ENCODE measurements at places on chromosomes 7 and 10. TPM values are rescaled to one million over a fixed set of nuclear protein-coding genes. Genes with fewer than 3 reads are reported as not detected.

Gene TRIL
- total RNA-seq = 6.1 TPM

Gene AKR1C8
- total RNA-seq = 0.66 TPM

Gene PTPN12
- total RNA-seq = 83.1 TPM

Gene ZNF239
- 4.7 TPM for total RNA-seq

Gene CCDC7
- 28.0 TPM for total RNA-seq

Gene CACNB2
- 2.8 TPM for total RNA-seq

Gene SBDS
- 128 TPM for total RNA-seq

Gene STAG3
- 3.7 TPM for total RNA-seq

Gene TMEM184A
- 11.0 TPM for total RNA-seq

Gene ZCWPW1
- 3.0 TPM for total RNA-seq

Gene CALML5
- total RNA-seq = not detected

Gene ADCY1
- total RNA-seq = 3.7 TPM

Gene SLC29A4
- total RNA-seq = 3.4 TPM

GRCh38 chr10:37478381-37478780, 353.0 kb downstream of the ANKRD30A start:
- no peak for DNase-seq

DNA sequence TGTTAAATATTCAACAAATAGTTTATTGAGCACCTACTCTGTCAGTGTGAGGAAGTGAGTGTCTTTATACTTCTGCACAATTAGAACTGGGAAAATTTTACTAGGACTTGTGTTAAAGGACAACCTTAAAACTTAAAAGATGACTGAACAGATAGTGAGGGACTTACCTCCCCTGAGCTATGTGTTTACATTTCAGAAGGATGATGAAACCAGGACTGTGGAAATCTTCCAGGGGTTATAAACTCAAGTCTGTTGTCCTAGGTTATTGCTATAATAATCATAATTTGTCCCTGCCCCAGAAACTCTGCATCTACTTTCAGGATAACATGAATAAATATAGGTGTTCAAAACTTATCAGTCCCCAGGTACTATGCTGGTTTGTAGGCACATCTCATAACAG, 261.0 kb upstream of the MKLN1 start:
- no peak for DNase-seq

- DNase-seq = peak; percentile 67
These were observed 7.2 kb upstream of the EPHA1 start for GRCh38 chr7:143415742-143416397.

DNA sequence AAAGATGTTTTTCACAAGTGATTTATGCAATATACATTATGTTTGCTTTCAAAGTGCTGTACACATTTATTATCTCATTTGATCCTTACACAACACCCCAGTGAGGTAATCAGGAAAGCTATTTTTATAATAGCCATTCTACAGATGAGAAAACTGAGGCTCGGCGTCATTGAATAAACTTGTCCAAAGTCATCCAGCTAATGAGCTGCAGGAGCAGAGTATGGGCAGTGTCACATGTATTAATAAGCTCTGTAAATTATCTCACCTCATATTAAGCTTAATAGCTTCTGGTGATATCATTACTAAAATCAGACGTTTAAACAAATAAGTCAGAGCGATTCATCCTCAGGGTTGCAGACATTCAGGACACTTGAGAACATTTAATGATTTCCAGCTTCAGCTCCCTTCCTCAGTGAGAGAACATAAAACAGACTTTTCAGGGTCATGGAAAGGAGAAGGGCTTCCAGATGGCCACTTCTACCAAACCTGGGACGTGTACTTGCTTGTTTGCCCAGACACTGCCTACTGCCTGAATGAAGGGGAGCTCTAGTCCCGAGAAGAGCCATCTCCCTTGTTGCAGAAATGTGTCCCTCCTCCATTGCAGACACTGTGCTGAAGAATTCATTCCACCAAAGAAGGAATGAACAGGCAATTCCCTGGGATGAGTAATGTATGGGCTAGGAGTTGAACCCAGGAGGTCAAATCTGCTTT, 20.5 kb upstream of the FZD1 start:
- DNase-seq = no peak

GRCh38 chr7:142375710-142376313, 118.0 kb upstream of the PRSS58 start:
- DNase-seq = peak; percentile 58

DNA sequence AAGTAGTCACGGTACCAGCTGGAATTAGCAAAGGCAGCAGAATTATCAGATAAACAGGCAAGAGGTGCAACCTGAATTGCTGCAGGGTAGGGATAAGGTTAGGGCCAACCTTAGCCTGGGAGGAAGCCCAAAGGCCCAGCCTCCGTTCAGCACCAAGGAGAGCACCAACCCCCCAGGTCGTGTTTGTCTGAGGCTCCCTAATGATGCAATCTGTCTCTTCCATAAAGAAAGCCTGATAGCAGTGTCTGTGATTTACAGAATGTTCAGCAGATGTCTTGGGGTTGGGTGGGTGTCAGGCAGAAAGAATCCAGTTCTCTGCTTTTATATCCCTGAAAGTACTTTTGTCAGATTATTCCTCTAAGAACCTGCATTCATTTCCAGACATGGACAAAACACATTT, 328.4 kb upstream of the AOAH start:
- DNase-seq = peak; percentile 80

- no peak for DNase-seq
These were observed 272.2 kb downstream of the TCF7L2 start for GRCh38 chr10:113222207-113222606.

DNA sequence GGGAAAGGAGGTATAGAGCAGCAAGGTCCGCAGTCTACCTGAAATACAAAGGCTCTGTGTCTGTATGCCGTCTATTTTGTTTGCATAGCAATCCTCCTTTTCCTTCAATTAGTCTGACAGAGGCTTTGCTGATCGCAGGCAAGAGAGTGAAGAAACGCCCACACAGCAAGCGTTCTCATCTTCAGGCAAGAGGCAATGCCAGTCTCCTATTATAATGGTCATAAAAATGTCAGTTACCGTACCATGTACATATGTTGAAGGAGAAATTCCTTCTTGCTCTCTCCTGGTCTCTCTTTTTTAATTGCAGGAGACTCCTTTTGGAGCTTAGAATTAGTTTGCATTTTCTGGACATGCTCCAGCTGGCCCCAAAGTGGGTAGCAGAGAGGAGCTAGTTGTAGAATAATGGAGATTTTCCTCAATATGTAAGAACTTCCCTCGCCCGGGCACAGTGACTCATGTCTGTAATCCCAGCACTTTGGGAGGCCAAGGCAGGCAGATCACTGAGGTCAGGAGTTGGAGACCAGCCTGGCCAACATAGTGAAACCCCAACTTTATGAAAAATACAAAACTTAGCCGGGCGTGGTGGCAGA, 139.5 kb downstream of the PFKFB3 start:
- no peak for DNase-seq

GRCh38 chr7:55992346-55992745, 28.0 kb downstream of the NIPSNAP2 start:
- no peak for DNase-seq

DNA sequence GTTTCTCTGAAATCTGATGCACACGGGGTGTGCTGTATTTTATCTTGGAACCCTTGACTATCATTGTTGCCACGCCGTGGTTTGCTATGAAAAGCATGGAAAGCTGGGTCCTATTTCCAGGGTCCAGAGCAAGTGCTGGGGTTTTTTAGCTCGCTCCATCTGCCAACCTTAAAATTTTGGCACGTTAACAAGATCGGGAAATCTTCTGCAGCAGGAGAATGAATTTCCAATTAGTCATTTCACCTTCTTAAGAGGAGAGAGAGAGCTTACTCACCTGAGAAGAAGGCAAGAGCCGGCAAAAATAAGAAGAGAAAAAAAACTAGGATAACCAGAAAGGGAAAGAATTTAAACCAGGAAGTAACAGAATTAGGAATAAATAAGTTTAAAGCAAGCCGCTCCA, 223.6 kb upstream of the CELF2 start:
- DNase-seq = no peak

DNA sequence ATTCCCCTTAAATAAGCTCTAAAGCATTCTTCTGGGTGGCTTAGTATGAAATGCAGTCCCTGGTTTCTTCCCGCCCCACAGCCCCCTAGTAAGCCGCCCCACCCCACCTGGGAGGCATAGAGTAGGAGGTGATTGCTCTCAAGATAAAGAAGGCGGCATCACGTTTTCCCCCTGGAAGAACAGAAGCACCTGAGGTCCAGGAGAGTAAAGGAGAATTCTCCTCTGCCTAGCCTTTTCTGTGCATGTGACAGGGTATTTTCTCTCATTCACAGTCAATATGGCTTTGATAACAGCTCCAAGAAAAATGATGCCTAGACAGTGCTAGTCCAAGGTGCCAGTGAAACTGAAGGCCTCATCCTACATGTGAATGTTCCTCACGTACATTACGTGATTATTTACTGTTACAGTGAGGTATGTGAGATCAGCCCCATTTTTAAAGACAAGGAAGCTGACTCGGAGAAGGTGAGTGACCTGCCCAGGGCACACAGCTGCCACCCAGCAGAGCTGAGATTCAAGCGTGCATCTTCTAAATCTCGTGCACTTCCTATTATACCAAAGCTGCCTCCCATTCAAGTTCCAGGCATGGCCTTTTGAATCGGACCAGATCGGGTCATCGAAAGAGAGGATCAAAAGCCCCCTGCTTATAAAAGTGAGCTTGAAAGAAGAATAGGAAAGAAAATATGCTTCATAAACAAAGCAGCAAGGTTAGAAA, 59.4 kb downstream of the FAM171A1 start:
- DNase-seq = no peak

GRCh38 chr10:36087006-36088005, 445.2 kb upstream of the FZD8 start:
- DNase-seq = no peak

DNA sequence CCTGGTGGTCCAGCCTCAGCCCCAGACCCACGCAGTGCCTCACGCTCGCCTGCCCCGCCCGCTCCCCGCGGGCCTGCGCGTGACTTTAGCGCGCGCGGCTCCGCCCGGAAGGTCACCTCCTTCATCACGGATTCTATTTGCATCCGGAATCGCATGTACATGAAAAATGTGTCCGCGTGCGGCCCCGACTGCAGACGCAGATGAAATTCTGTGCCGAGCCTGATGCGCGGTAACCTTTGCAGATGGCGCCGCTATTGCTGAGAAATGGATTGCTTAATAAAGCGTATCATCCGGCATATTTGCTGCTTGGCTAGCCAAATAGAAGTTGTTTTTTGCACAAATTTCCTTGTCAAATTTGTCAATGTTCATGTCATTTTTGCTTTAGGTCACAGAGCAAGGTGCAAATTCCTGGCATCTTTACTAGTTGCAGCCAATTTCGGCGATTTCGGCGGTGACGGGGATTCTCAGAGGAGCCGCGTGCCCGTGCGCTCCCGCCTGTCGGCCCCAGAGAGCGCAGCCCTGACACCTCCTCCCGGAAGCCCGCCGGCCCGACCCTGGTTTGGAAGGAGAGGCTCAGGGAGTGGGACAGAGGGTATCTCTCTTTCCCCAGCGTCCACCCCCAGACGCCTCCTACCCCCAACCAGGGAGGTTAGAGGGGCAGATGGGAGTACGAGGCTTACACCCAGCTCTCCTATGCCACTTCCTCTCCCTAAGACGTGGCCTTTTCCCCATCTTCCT, 85.9 kb upstream of the PAX2 start:
- DNase-seq = no peak

DNA sequence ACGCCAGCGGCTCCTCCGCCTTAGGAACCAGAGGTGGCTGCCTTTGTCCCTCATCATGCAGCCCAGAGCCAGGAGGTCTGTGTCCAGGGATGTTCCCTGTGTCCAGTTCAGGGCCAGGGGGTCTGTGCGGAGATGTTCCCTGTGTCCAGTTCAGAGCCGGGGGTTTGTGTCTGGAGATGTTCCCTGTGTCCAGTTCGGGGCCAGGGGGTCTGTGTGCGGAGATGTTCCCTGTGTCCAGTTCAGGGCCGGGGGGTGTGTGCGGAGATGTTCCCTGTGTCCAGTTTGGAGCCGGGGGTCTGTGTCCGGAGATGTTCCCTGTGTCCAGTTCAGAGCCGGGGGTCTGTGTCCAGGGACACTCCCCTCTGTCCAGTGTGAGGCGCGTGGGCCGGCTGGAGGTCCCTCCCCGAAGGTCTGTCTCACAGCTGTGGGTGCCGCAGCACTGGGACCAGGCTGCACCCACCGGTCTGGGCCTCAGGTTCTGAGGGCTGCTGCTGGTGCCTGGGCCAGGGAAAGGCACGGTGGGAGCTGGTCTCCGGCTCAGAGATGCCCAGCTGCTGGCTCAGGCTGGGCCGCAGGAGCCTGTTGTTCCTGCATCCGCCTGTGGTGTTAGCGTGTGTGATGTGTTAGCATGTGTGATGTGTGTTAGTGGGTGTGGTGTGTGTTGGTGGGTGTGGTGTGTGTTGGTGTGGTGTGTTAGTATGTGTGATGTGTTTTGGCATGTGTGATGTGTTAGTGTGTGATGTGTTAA, 67.9 kb upstream of the CFAP46 start:
- no peak for DNase-seq

DNA sequence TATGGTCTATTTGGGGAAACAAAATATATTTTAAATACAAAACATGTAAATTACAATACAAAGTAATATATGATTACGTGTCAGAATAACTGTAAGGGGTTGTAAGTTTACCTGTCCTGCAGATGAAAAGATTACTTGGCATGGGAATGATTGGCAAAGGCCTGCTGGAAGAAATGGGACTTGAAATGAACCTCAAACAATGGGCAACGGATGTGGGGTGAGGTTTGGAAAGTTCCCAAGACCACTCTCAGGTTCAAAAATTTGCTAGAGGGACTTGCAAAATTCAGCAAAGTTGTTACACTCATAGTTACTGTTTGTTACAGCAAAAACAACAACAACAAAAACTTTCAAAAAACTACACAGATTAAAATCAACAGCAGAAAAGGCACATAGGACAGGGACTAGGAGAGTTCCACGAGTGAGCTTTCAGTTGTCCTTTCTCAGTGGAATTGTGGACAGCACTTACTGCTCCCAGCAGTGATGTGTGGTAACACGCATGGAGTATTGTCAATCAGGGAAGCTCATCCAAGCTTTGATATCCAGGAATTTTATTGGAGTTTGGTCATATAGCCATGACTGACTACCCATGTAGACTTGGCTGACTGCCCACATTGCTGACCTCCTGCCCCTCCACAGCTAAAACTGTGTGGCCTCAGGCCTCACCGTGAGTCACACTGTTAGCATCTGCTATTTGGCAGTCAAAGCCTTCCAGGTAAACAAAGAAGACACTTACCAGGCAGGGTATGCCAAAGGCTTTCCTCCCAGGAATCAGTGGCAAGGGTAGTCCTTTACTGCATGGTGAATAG, 43.8 kb downstream of the EXOC6 start:
- DNase-seq = peak; percentile 33

- no peak for DNase-seq
These were observed 46.4 kb downstream of the AOAH start for GRCh38 chr7:36677769-36678437.

- DNase-seq = no peak
These were observed 115.8 kb upstream of the VSTM2A start for GRCh38 chr7:54426406-54426805.

DNA sequence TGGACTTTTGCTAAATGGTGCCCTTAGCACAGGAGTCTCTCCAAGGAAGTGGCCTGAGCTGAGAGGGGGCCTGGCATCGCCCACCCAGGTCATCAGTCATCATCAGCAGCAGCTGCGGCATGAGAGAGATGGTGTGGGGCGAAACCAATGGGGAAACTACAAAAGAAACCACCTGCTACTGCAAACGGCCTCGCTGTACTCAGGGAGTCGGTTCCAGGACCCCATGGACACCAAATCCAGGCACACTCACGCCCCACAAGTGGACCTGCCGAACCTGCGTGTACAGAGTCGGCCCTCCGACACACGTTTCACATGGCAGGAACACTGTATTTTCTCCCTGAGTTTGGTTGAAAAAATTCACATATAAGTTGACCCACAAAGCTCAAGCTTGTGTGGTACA, 37.8 kb downstream of the DIP2C start:
- DNase-seq = no peak

- DNase-seq = no peak
These were observed 85.4 kb upstream of the GSDME start for GRCh38 chr7:24842449-24843241.
